ENCODE measurements at places on chromosomes 1 and 21.

- no peak for DNase-seq
Observed at GRCh38 chr1:60620087-60620486, 462.3 kb upstream of the NFIA start.

GRCh38 chr1:165603810-165604209 is 27.2 kb upstream of the MGST3 start:
- DNase-seq: no peak

DNA sequence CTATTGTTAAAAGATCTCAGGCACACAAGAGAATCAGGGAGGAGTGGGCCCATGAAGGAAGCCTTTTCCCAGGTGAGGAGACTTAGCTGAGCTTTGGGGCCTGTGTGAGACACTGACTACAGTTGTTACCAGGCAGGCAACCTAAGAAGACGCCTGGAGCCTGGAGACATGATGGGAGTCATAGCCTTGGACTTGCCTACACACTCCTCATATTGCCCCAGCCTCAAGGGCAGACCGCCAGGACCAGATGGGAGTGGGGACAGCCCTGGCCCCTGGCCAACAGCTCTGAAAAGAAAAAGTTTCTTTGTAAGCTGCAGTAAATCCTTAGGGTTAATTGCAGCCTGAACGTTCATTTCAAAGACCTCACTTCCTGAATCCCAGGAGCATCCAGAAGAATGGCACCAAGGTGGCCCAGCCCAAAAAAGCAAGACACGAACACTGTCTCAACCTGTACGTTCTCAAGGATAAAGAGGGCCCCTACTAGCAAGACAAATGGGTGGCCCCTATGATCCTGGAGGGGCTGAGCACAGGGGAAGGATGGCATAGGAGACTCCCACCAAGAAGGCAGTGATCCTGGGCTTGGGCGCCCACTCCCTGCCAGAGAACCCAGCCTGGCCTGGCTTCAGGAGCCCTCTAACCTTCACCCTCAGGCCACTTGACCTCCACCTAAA is 33.2 kb upstream of the BTG2 start:
- no peak for DNase-seq

GRCh38 chr1:63108206-63108605 is 214.2 kb upstream of the FOXD3 start:
- DNase-seq: no peak

- peak; percentile 95 for DNase-seq
Observed at GRCh38 chr1:147545133-147545532, 3.8 kb downstream of the BCL9 start.

DNA sequence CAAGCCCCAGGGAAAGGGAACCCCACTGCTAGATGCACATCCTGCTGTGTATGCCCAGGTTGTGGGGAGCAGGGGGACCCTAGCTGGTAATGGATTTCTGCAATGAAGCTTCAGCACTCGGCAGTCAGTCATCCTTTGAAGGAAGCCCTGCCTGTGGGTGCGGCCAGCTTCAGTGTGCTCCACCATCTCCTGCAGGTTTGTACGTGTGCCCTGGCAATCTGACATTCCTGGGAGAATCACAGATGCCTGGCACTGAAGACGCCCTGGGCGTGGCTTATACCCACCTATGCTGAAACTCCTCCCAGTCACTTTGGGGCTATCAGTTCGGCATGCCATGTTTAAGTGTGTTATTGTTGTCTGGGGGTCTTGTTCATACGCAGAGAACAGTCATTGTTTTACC is 6.8 kb downstream of the SPRR5 start:
- DNase-seq: no peak

GRCh38 chr1:10941891-10942541 is 70.4 kb upstream of the TARDBP start:
- peak; percentile 29 for DNase-seq

GRCh38 chr1:221794079-221794670 is 52.3 kb upstream of the DUSP10 start:
- peak; percentile 62 for DNase-seq

GRCh38 chr1:60952612-60953111 is 129.7 kb upstream of the NFIA start:
- DNase-seq: no peak

DNA sequence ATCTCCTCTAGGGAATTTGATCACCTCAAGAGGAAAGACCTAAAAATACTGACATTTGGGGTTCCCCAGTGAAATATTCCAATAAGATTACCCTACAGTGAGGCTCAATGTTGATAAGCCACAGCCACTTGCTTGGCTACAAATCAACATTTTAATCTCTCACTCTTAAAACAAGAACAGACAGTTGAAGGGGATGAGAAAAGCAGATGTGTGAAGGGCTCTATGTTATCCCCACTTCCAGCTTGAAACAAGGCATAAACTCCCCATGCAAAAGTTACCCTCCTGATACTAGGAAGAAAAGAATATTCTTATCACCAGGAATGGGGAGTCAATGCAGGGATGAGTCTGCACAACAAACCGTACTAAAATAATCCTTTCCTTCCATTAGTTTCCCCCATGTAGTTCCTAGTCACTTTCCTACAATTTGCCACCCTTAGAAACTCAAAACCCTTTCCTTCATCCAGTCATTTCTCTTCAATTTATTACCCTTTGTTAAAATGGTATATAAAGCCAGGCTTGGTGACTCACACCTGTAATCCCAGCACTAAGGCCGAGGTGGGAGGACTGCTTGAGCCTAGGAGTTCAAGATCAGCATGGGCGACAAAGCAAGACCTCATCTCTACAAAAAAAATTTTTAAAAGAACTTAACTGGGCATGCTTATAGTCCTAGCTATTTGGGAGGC is 29.5 kb downstream of the LPGAT1 start:
- no peak for DNase-seq

DNA sequence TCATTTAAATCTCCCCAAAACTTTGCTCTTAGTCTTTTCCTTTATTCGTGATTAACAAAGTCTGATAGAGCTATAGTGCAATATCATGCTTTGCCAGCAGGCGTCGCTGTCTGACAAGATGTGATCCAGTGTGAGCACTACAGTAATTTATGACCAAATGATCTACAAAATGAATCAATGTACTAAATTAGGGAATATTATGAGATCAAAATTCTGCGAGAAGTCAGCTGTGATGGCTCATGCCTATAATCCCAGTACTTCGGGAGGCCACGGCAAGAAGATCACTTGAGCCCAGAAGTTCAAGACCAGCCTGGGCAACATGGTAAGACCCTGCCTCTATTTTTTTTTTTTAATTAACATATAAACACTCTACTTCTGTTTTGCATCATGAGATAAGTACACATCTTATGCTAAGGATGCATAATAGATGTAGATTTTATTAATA is 3.6 kb upstream of the SPSB1 start:
- peak; percentile 70 for DNase-seq

- DNase-seq: no peak
Observed at GRCh38 chr1:31580891-31581603, 4.7 kb downstream of the TINAGL1 start.

- peak; percentile 87 for DNase-seq
Observed at GRCh38 chr1:214316593-214316992, 35.6 kb downstream of the SMYD2 start.

DNA sequence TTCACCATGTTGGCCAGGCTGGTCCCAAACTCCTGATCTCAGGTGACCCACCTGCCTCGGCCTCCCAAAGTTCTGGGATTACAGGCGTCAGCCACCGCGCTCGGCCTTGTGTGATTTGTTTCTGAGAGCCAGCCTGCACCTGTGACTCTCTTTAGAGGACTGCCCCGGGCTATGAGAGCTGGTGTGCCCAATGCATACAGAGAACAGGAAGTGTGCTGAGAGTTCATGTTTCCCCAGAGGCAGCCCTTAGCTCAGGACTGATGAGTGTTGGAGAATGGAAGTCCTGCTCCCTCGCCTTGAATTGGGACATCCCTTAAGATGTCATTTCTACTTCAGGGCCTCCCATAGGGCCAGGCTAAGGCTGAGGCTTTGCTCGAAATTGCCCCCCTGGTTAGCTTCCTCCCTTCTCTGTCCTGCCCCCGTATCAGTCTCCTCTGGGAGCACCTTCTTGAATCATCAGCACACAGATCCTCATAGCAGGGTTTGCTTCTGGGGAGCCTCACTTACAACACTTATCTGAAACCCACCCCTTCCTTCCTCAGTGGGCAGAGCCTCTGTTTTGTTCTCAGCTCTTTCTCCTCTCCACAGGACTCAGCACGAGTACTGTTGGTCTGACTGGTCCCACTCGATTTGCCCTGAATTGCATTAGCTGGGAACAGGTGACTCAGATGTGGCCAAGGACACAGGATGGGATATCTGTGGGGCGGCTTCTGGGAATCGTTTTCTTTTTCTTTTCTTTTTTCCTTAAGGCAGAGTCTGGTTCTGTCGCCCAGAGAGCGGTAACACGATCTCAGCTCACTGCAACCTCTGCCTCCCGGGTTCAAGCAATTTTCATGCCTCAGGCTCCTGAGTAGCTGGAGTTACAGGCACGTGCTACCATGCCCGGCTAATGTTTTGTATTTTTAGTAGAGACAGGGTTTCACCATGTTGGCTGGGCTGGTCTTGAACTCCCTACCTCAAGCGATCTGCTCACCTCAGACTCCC is 80.1 kb downstream of the UBIAD1 start:
- peak; percentile 26 for DNase-seq

Data from M059J (cell line).